ENCODE measurements at places on chromosomes 7 and 10.

- DNase-seq = no peak
Measured at GRCh38 chr7:49790209-49790608, 16.8 kb downstream of the VWC2 start.

DNA sequence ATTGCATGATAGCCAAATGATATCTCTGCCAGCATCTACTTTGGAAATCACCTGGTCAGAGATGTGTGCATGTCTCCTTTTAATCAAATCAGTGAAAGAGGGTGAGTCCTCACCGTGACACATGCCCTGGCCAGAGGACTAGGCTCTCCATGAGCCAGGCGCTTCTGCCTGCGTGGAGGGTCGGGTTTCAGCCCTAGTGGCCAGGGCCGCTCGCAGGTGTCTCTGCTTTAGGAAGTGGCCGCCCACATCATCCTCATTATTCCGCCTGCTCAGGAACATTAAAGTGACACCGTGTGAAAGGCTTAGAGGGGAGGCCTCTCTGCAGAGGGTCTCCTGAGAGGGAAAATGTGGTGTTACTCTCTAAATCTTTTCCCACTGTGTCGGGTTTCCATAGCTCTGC is 173.6 kb upstream of the PRKCQ start:
- no peak for DNase-seq

DNA sequence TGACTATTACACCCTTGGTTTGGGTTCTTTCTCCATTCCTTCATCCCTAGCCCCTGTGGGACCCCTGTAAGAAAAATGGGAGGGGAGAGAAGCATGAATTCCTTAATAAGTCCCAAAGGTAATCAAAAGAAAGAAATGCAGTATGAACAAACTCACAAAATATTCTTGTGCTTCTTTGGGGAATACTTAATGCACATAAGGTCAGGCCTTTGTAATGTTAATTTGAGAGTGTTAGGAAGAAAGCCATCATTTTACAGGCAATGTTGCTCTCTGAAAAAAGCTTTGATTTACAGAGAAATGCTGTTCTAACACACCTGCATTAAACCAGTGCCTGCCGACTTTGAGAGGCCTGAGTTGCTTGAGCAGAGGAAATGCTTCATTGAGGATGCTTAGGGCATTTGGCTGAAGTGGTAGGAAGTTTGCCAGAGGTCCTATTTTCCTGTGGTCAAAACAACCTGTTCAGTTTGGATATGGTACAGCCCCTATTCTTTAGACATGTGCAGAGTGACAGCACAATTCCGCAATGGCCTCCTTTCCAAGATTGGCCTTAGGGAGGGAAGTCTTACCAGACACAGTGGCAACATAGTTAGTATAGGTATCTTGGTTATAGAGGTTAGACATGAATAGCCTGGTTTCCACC is 643.4 kb downstream of the AUTS2 start:
- no peak for DNase-seq

DNA sequence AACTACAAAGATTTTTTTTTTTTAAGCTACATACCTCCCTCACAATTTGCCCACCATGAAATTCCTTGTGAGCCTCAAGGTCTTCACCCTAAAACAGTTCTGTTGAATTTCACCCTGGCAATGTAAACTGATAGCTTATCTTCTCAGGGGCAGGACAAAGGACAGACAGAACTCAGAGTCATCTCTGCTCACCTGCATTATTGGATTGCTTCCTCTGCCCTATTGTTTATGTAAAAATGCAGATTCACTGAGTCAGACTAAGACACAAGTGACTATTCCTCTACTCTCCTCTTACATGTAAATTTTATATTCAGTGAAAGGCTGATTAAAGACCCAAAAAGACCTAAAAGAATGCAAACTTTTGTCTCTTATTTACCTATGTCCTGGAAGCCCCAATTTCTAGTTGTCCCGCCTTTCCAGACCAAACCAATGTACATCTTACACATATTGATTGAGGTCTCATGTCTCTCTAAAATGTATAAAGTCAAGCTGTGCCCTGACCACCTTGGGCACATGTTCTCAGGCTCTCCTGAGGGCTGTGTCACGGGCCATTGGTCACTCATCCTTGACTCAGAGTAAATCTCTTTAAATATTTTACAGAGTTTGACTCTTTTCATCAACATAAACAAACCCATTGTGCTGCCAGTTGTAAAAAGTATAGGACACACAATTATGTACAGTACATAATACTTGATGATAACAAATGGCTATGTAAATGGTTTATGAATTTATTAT is 440.2 kb downstream of the HTR7 start:
- no peak for DNase-seq

DNA sequence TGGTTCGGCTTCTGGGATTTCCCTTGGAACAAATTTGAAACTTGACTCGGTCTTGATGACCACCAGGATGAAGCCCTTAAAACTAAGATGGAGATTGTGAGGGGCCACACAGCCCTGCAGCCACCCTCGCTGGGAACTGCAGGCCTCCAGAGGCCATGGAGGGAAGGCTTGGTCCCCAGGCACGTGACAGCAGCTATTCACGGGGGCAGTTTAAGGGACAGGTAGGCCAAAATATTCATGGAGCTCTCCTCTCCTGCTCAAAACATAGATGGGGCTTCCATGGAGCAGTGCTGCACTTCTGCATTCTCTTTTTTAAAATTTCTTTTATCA is 137.0 kb downstream of the ADCY1 start:
- DNase-seq = no peak

DNA sequence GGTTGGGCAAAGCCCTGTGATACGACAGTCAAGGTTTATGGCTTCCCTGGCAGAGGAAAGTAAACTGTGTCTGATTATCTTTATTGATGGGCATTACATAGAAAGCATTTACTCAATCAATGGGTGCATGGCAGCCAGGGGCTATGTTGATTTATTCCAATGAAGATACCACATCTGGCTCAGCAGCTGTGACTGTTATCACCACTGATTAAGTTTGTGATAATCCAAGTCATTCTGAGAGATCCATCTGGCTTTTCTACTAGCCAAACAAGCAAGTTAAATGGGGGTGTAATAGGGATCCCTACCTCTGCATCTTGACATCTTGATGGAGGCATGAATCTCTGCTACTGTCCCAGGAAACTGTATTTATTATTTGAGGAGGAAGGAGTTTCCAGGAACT is 86.7 kb downstream of the KLF6 start:
- DNase-seq = no peak

- no peak for DNase-seq
Measured at GRCh38 chr10:120115959-120116358, 223.4 kb downstream of the SEC23IP start.

- DNase-seq = no peak
Measured at GRCh38 chr7:15648461-15648961, 38.0 kb downstream of the MEOX2 start.

DNA sequence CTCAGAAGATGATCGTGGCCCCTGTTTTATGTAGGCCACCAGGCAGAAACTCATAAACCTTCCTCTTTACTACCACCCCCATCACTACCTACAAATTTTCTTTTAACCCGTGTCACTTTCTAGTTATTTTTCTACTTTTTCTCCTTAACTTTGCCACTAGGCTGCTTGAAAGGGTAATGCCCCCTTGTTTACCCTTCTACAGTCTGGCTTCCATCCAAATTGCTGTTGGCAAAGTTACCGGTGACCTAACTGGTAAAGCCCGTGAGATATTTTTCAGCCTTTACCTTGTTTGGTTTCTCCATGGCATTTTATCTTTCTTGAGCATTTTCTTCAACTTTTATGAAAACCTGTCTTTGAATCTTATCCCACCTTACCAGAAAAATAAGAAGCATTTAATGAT is 153.0 kb downstream of the WNT2 start:
- no peak for DNase-seq

DNA sequence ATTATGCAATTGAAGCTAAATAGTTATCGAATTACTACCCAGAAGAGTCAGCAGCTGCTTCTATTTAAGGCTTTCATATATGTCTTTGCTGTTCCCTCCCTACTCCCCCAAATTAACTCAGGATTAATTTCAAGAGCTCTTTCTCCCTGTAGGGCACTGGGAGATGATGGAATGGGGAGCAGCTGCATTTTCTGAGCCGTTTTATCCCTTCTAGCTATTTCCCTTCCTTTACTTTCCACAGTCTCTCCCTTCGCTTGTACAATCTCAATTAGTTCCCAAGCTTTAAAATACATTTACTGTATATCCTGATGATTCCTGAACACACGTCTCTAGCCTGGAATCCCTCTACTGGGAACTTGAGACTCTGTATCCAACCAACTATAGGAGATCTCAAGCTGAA is 19.8 kb upstream of the TSPAN12 start:
- no peak for DNase-seq

DNA sequence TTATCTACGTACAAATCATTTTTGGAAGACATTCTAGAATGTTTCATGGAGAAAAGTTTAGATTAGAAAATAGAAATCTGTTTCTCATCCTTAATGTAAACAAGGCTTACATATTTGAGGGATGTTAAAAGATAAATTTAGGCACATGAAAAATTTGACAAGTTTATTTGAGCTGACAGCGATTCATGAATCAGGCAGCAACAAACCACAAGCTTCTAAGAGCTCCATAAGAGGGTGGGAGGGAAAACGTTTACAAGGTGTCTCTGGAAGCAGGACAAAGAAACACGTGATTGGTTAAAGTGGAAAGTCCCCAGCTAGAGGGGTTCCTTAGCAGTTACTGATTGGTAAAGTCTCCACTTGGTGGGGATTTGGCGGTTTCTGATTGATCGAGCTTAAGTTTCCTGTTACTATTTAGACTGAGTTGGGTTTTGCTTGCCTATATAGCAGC is 228.9 kb upstream of the PITRM1 start:
- DNase-seq = no peak

DNA sequence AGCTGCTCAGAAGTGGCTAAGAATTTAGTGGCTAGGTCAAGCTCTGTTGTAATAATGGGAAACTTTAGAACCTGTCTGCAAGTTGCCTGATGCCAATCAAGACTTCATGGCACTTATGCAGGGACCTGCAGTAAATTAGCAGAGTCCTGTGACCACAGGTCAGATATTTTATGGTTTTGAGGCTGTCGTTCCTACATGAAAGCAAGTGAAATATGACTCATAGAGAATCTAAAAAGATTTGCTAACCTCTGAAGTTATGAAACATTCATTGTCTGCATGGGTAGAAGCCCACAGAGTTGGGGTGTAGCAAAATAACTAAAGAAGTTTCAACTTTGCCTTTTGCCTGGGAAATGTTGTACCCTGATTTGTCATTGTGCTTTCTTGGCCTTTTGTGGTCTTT is 32.3 kb downstream of the SLC39A12 start:
- DNase-seq = peak; percentile 46

GRCh38 chr7:15620491-15621185 is 58.8 kb upstream of the AGMO start:
- DNase-seq = no peak

- DNase-seq = peak; percentile 23
Measured at GRCh38 chr7:88789480-88790064, 6.0 kb downstream of the TEX47 start.

- no peak for DNase-seq
Measured at GRCh38 chr10:22544325-22545068, 169.9 kb downstream of the PIP4K2A start.

GRCh38 chr10:113093188-113094113 is 143.4 kb downstream of the TCF7L2 start:
- DNase-seq = peak; percentile 87

DNA sequence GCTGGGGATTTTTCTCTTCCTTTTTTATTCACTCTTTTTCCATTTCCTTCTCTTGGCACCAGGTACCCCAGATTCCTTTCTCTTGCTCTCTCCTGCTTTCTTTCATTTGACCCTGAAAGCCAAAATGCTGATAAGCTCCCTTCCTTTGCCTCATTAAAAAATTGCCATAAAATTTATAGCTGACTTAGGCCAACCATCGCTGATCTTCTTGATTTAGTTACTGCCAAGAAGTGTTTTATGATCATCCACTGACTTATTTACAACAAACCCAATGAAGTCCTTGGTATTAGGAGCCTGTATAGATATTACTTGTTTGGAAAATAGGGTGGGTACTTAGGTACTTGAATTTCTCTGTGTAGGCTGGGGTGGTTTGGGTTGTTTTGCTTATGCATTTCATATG is 173.2 kb upstream of the PHYHIPL start:
- DNase-seq = no peak

GRCh38 chr7:39353615-39354376 is 212.4 kb upstream of the YAE1 start:
- no peak for DNase-seq

DNA sequence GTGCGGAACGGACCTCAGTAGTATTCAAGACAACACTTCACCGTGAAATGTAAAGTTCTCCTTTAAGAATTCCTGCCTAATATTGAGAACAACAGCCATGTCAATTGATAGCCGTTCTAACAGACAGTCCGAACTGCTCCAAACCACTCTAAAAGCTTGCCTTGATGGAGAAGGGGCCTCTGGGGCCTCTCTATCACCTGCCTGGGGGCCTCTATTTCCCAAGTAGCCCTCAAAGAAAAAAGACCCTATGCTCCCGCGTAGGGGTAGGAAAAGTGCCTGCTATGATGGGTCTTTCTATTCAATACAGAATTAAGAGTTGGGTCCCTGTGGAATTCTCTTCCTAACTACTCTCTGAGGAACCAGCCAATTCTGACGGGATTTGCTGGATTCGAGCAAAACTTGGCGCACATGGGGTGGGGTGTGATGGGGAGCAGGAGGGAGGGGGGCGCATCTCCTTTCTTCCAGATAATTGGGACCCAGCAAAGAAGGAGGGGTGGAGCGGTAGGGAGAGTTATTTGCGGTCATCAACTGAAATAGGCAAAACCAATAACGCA is 8.3 kb upstream of the DLX6 start:
- DNase-seq = no peak

DNA sequence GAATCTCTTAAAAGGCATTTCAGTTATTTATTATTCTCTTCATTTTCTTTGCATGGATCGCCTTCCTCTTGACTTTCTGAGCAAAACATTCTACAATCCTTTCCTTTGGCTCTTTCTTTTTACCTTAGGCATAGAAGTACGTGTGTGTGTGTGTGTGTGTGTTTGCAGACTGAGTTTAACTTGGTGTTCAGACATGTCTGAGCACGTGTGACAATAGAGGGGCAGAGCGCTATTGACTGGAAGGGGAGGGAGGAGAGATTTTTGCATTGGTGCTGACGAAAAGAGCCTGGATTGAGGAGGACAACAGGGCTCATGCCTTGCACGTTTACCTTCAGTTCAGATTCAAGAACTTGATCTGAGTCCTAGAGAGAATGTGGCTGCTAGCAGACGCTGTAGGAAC is 129.8 kb downstream of the SEC23IP start:
- no peak for DNase-seq

DNA sequence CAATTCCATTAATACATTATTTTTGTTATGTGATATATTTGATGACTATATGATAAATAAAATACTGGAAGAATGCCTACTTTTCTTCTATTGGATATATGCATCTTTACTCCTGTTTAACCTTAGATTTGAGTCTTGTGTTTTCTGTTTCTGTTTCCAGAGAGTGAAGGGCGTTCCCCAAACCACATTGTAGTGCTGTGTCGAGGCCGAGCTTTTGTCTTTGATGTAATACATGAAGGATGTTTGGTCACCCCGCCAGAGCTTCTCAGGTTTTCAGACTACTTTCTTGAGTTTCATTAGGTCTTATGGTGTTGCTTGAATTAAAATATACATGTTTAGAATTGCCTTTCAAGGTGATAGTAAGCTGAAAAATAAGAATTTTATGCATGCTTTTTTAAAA is 23.8 kb downstream of the CROT start:
- no peak for DNase-seq

Measured in HCT116 (cell line).